HT-29 (cell line): ENCODE measurements at places on chromosomes 3 and 15. TPM values are rescaled to one million over a fixed set of nuclear protein-coding genes. Genes with fewer than 3 reads are reported as not detected.

The SPINK8 gene
- total RNA-seq, result not detected in 2 replicates

The BBX gene
- total RNA-seq, result 23.8 and 27.2 TPM in 2 replicates

The ITIH1 gene
- 0.08 TPM in 1 of 2 replicates, not detected in the other for total RNA-seq

The OCA2 gene
- not detected in 2 replicates for total RNA-seq

The PLIN1 gene
- 0.03 and 0.51 TPM in 2 replicates for total RNA-seq

The HTR3E gene
- not detected in 2 replicates for total RNA-seq

The SLC2A2 gene
- 0.03 and 0.05 TPM in 2 replicates for total RNA-seq
